ENCODE measurements at places on chromosomes 7 and 10.

DNA sequence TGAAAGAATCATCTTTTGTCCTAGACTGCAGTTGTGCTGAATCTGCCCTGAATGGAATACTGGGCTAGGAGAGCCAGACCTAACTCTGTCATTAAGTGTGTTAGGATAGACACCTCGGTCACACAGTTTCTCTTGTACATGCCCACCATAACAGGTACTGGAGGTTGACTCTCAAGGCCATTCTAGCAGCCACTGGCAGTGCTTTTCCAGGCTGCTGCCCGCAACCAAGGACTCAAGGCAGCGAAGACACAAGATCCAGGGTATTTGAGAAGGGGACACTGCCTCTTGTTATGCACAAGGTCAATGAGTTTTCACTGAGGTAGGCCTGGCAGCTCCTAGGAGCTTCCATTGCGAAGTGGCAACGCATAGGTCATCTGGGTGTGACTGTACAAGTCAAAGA is 70.6 kb upstream of the ZNF746 start:
- no peak for DNase-seq

- DNase-seq = no peak
These were observed 750.2 kb downstream of the XPNPEP1 start for GRCh38 chr10:109173121-109173520.

- DNase-seq = no peak
These were observed 7.5 kb downstream of the MTG1 start for GRCh38 chr10:133401500-133401899.

GRCh38 chr10:35778306-35778705 is 136.2 kb upstream of the FZD8 start:
- no peak for DNase-seq

DNA sequence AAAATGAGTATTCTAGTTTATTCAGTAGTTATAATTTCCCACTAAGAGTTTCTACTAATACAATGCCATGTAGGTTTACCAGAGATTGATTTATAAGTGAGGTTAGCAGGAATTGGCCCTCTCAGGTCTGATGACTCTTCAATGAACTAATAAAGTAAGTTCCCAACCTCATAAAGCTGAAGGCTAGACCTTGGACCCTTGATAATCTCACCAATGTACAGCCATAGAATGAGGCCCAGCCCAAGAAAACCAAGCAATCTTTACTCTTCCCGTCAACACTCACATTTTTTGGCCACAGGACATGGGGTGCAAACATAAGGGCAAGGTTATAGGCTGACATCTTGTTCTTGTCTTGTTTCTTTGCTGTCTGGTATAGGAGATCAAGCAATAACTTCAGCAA is 33.3 kb downstream of the ARHGAP19 start:
- DNase-seq = no peak

- DNase-seq = no peak
These were observed 30.4 kb upstream of the DGKI start for GRCh38 chr7:137877027-137877675.

- no peak for DNase-seq
These were observed 3.5 kb downstream of the CYP26C1 start for GRCh38 chr10:93063977-93064660.

- DNase-seq = no peak
These were observed 49.9 kb downstream of the CDHR3 start for GRCh38 chr7:106012935-106013439.

- no peak for DNase-seq
These were observed 5.4 kb downstream of the LRWD1 start for GRCh38 chr7:102469972-102470825.

- no peak for DNase-seq
These were observed 158.1 kb upstream of the KMT2E start for GRCh38 chr7:104855861-104856260.

- DNase-seq = no peak
These were observed 18.2 kb downstream of the PROSER2 start for GRCh38 chr10:11841375-11841774.

GRCh38 chr7:82359426-82359825 is 84.2 kb downstream of the CACNA2D1 start:
- no peak for DNase-seq

- DNase-seq = no peak
These were observed 16.1 kb downstream of the PAPOLB start for GRCh38 chr7:4845740-4846142.

- no peak for DNase-seq
These were observed 4.8 kb upstream of the KCNIP2 start for GRCh38 chr10:101848408-101848807.

DNA sequence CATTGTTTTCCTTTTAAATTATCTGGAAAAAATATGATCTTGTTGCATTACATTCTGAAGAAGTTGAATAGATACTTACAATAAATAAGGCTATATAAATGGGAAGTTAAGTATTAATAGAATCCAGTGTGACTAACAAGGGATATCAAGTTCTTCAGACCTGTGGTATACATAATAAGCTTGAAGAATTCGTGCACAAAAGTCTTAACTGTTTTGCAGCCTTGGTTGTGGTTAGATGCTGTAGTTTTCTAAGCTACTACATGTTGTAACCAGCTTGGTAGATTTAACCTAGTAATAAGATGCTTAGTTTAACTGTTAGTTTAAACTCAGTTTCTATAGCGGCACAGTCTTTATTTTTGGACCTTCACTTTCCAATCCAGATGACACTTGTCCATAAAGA is 106.2 kb upstream of the GLCCI1 start:
- no peak for DNase-seq

GRCh38 chr10:21516242-21517131 is 9.0 kb downstream of the SKIDA1 start:
- DNase-seq = peak; percentile 45

GRCh38 chr7:77457779-77458178 is 41.6 kb upstream of the GSAP start:
- no peak for DNase-seq

DNA sequence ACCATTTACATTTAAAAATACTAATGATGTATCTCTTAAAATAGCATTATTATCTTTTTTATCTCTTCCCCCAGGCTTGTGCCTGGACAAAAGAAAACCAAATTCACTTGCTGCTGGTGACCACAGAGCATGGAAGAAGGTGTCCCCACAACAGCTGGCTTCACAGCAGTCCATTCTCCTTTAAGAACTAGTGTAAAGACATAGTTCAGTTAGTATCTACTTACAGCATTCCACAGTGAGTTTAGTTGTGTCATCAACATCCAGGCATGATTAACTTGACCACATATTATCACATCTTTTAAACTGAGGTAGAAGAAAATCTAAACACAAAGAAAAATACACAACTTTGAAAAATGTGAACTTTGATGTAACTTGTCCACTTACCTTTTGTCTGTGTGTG is 55.0 kb downstream of the LRRC17 start:
- no peak for DNase-seq

DNA sequence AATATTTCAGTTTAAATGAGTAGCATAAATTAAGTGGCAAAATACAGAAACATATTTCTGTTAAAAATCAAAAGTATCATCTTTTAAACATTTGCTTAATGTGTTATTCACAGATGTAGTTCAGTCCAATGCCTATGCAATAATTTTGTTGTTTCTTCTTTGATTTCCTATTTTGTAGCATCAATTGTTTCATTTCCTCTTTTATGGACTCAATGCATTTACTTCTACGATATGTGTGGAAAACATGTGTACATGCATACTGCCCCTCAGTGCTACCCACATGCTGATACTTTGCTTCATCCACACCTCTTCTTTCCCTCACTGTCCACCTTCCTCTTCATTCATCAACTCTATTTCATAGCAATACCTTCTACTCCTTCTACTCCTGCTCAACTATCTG is 108.1 kb downstream of the PTN start:
- no peak for DNase-seq

- DNase-seq = no peak
These were observed 343.0 kb downstream of the CRPPA start for GRCh38 chr7:16078076-16078952.

DNA sequence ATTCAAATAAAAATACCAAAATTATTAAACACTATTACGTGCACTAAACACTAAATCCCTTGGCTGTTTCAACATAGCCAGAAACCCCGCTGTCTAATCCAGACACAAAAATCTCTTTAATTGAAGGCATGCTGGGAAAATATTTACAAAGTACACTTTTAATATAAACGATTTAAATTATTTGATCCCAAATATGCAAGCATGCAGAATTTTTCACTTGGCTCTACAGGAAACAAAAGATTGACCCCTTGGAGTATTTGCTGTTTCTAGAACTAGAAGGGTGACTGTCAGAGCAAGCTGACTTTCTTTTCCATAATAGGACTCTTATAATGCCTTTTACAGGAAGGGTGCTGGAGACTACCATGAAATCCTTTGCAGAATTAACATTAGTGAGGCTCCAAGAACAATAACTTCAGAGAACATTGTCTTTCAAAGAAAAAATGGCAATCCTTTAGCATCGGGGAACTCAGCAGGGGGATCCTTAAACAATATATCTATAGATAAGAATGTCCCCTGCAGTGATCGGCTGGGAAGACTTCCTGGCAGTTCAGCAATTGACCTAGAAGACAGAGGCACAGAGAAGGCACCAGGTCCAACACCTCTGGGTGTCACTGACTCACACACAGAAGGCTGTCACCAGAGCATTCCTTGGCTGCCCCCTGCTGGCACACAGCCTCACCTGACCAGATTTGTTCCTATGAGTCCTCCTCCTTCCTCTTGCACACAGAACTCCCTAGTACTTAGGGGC is 55.8 kb upstream of the MRLN start:
- peak; percentile 17 for DNase-seq

DNA sequence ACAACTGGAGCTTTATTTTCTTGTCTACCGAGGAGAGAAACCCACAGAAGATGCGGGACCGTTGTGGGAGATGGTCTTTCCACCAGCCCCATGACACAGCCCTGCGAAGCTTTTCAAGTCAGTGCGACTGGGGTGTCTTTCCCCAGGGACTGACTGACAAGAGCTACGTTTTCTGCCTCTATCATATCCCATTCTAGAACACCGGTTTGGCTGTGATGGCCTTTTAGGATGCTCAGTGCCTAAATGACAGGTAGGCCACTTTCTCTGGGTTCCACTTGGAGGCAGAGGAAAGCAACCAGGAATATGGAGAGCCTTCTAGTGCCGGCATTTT is 16.9 kb downstream of the SLC13A4 start:
- no peak for DNase-seq

- no peak for DNase-seq
These were observed 29.4 kb downstream of the WDFY4 start for GRCh38 chr10:48714088-48714487.

DNA sequence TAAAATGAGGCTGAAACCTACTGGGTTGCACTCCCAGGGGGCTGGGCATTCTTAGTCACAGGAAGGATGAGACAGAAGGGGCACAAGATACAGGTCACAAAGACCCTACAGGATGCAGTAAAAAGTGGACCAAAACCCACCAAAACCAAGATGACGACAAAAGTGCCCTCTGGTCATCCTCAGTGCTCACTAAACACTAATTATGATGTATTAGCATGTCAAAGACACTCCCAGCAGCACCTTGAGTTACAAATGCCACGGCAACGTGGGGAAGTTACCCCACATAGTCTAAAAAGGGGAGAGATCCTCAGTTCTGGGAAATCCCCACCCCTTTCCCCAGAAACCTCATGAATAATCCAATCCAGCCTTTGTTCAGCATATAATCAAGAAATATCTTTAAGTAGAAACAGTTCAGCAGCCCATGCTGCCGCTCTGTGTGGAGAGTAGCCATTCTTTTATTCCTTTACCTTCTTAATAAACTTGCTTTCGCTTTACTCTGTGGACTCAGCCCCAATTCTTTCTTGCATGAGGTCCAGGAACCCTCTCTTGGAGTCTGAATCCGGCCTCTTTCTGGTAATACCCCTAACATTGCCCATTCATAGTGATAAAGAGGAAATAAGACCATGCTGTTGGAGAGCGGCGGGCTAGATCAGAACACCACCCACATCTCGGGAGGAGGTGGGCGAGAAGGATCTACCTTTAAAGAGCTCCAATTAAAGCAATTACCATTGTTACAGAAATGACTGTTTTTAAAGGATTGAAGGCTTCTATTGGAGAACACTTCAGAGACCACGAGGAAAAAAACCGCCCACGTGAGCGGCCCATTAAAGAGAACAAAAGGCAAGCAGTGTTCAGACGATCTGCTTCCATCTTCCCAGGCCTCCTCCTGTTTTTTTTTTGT is 170.9 kb downstream of the USP6NL start:
- DNase-seq = no peak

GRCh38 chr10:58473976-58474375 is 38.7 kb upstream of the BICC1 start:
- no peak for DNase-seq

DNA sequence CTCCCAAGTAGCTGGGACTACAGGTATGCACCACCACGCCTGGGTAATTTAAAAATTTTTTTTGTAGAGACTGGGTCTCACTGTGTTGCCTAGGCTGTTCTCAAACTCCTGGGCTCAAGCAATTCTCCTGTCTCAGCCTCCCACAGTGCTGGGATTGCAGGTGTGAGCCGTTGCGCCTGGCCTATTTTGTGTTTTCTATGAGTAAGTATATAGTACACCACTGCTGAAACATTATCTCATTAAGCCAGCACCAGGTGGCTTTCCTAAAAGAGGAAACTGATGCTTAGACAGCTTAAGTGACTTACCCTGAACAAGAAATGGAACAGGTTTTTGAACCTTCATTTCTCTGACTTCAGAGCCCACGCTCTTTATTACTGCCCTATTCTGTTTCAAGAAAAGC is 7.8 kb upstream of the PTPN12 start:
- DNase-seq = no peak

- no peak for DNase-seq
These were observed 78.5 kb downstream of the GRID1 start for GRCh38 chr10:86287966-86288579.

GRCh38 chr10:97031459-97031858 is 154.3 kb downstream of the SLIT1 start:
- DNase-seq = no peak

DNA sequence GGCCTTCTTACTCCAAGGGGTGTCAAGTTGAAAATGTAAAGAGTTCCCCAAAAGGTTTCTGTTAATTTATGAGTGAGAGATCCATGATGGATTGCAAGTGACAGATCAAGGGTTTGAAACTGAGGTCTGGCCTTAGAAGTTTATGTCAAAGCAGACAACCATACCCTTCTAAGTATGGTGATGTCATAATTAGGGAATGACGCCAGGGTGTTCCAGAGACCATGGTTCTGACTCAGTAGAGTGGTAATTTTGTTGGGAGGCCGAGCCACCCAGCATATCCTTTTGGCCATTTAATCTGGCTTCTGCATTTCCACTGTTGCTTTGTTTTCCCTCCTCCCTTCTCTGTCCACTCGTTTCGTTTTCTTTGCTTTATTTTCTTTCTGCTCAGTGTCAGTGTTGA is 2.7 kb downstream of the TRUB1 start:
- DNase-seq = no peak

All from stimulated activated naive CD4-positive, alpha-beta T cell (primary cell).